ENCODE measurements at places on chromosomes 6 and 20.

DNA sequence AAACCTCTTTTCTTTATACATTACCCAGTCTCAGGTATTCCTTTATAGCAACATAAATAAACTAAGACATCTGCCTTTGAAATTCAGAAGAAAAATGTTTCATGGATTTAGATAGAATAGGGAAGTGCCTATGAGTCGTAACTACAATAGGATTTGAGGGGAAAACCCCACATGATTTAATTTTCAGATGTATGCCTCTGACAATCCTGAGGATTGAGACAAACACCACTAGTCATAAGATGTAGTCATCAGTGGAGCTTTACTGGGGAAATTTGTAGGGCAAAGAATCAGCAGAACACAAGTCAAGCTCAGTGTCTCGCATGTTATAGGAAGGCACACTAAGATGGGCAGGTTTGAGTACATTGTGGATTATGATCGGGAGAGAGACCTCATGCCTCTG is 566.4 kb downstream of the BMP2 start:
- DNase-seq: no peak

DNA sequence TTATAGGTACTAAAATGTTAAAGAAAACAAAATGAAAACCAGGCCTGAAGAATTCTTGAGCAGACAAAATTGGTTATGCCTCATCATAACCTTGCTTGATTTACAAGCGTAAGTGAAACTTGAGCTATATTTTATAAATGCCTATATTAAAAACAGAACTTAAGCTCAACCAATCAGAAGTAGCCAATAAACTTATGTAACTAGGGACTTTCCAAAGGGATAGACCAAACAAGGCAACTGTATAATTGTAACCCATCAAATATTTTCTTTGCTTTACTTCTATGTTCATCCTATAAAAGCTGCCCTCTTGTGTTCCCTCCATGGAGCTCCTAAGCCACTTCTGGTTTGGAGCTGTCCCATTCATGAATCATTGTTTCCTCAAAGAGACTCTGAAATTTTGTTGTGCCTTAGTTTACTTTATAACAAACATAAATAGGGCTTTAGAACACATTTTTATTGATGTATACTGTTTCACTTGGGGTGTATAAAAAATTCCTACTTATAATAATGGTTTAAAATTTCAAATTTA is 101.6 kb upstream of the CARMIL1 start:
- no peak for DNase-seq

- DNase-seq: peak; percentile 5
Observed at GRCh38 chr6:6545616-6546317, 42.8 kb upstream of the LY86 start.

GRCh38 chr6:3287308-3287707 is 28.6 kb downstream of the PSMG4 start:
- no peak for DNase-seq

DNA sequence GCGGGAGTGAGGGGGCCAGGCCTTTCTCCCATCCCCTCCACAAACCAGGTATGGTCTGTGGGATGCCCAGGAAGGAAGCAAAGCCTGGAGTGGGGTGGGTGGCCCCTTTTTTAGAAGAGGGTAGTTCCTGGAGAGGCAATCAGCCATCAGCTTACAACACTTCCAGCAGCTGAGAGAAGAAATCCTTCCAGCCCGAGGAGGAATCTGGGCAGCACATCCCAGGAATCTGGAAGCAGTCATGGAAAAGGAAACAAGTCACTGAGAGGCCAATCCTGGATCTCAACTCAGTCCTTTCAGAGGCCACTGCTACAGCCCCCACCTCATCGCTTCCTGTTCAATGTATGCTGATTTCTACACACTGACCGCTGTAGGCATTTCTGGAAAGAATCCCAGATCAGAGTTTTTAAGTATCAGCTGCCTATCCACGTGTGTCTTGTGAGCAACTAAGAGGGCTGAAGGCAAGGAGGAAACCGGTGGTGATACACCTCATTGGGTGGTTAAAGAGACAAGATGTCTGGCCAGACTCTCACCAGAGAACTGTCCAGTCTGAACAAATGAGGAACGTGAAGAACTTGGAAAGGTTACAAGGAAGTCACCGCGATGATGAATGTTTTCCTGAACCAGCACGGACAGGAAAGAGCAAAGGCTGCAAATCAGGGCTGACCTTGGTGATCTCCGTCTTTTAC is 92.9 kb upstream of the SHLD1 start:
- DNase-seq: peak; percentile 3

GRCh38 chr20:18615020-18615650 is 27.3 kb downstream of the DTD1 start:
- DNase-seq: no peak

- no peak for DNase-seq
Observed at GRCh38 chr20:51961964-51962761, 159.8 kb upstream of the SALL4 start.

DNA sequence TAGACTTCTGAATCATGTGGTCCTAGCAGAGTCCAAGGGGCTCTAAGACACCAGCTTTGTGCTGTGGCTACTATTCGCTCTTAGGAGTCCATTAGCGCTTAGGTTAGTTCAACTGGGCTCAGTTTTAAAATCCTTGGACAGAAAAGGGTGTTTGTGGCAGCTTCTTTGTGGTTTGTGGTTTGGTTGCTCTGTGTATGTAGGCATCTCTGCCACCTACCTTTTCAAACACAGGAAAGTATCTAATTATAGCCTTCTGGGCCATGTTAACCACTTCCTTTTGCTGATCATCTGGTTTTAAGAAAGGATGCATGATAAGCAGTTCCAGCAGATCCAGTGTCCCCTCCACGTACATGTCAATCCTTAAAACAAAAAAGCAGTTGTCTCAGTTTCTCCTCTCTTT is 10.8 kb downstream of the GSTA4 start:
- no peak for DNase-seq

DNA sequence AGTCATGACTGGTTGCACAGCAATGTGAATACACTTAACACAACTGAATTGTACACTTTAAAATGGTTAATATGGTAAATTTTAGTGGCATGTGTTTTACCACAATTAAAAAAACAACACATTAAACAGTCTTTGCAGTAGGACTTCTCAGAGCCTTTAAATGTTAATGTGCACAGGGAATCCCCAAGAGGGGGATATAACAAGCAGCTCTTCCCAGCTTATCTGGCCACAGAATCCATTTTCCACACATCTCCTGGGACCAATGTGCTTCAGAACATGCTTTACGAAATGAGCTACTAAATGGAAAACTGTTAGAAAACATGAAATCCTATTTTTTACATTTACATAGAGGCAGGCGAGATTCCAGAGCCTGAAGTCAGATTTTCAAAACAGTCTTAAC is 44.4 kb downstream of the FYN start:
- DNase-seq: no peak

- no peak for DNase-seq
Observed at GRCh38 chr6:105806486-105806920, 279.6 kb upstream of the PRDM1 start.

- no peak for DNase-seq
Observed at GRCh38 chr6:1645466-1646185, 35.9 kb downstream of the FOXC1 start.

DNA sequence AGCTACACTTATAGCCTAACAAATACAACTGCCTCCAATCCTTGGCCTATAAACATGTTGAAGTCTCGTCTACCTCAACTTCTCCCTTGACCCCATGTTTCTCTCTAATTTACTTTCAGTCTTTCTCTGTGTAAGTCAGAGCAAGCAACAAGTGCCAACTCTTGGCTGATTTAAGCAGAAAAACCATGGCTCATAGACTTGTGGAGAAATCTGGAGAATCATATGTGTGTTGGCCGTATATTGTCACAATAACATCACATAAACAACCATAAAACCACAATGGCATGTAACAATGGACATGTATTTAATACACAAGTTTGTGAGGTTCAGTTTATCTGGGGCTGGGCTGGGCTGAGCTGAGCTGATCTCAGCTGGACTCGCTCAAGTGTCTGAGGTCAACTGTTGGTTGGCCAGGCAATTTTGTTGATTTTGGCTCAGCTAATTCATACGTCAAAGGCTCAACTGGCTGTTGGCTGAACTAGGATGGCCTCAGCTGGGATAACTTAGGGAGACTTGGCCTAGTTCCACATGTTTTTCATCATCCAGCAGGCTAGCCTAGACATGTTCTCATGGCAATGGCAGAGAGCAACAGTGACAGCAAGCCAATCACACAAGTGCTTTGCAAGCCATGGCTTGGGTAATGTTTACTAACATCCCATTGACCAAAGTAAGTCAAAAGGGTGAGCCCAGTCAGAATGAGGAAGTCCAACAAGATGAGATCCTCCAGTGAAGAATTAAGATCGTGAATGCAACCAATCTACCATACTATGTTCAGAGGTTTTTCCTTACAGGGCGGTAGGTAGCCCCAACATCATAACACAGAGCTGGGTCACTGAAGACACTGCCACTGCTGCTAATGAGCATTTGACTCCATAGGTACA is 12.9 kb upstream of the TBC1D22B start:
- no peak for DNase-seq

DNA sequence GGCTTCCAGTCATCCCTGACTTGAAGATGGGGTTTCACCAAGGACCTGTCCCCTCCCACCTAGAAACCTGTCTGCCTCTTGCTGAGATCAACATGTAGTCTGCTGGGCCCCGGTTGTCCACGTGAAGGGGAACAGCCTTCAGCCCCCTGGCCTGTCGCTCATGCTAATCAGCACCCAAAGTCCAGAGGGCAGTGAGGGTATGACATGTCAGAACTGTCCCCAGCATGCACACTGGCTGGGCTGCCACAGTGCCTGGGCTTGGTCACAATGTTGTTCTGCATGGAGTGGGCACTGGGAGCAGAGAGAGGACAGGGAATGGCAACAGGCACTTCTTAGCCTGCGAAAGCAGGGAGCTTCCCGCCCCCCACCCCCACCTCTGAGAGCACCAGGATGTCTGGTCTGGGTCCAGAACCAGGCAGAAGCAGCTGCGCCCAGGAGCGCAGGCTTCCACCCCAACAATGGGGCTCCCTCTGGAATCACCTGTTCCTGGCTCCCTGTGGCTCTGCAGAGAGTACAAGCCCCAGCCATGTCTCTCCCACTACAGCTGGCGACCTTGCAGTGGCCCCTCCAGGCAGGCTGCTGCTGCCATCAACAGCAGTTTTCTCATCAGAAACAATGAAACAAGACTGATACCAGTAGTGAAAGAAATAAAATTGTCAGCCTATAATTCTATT is 182.7 kb downstream of the KHDRBS2 start:
- DNase-seq: no peak

GRCh38 chr6:85130743-85131142 is 319.1 kb upstream of the NT5E start:
- DNase-seq: no peak

DNA sequence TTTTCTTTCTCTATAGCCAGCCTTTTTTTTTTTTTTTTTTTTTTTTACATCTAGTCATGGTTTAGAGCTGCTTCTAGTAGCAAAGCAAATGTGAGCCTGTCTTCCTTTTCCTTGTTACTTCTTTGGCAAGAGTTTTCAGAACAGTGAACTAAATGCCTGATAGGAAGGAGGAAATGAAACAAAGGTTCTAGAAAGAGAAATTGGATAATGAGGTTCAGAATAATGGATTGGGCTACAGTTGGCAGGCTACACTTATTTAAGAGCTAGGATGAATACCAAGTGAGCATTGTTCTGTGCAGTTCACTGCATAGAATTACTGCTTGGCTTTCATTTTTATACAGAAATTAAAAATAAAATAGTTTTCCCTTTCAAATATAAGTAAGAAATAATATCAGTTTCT is 78.6 kb downstream of the HIVEP1 start:
- no peak for DNase-seq

DNA sequence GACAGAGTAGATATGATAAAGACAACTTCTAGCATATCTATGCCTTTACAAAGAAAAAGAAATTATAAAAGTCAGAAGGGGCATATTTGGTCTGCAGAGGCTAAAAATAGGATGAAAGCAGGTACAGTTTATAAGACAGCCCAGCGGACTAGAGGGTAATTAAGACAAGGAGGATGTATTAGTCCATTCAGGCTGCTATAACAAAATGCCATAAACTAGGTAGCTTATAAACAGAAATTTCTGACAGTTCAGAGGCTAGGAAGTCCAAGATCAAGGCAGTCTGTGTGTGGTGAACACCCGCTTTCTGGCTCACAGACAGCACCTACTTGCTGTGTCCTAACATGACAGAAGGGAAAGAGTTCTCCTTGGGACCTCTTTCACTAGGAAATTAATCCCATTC is 5.7 kb downstream of the HBS1L start:
- no peak for DNase-seq

DNA sequence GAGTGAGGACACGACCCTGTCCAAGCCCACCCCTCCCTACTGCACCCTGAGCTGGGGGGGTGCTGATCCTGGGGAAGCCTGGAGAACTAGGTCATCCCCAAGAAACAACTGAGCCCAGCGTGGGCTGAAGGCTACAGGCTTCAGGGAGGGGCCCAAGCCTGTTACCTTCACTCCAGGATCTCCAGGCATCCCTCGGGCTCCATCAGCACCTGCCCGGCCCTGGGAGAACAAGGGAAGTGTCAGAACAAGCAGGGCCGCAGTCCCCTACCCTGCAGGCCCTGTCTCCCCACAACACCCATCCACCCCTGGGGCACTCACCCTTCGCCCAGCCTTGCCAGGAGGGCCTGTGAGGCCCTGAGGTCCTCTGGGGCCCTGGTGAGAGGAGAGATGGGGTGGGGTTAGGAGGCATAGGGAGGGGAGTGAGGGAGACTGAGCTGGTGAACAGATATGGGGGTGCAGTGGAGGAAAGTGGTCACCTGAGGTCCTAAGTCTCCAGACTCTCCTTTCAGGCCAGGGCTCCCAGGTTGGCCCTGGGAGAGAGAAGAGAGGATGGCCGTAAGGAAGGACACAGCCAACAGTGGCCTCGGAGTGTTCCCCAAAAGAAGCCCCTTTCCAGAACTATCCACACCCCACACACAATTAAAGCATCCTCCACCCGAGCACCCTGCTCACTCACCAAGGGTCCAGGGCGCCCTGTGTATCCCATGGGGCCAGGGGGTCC is 13.4 kb downstream of the COL11A2 start:
- no peak for DNase-seq

GRCh38 chr6:163675611-163676010 is 261.1 kb downstream of the QKI start:
- no peak for DNase-seq

DNA sequence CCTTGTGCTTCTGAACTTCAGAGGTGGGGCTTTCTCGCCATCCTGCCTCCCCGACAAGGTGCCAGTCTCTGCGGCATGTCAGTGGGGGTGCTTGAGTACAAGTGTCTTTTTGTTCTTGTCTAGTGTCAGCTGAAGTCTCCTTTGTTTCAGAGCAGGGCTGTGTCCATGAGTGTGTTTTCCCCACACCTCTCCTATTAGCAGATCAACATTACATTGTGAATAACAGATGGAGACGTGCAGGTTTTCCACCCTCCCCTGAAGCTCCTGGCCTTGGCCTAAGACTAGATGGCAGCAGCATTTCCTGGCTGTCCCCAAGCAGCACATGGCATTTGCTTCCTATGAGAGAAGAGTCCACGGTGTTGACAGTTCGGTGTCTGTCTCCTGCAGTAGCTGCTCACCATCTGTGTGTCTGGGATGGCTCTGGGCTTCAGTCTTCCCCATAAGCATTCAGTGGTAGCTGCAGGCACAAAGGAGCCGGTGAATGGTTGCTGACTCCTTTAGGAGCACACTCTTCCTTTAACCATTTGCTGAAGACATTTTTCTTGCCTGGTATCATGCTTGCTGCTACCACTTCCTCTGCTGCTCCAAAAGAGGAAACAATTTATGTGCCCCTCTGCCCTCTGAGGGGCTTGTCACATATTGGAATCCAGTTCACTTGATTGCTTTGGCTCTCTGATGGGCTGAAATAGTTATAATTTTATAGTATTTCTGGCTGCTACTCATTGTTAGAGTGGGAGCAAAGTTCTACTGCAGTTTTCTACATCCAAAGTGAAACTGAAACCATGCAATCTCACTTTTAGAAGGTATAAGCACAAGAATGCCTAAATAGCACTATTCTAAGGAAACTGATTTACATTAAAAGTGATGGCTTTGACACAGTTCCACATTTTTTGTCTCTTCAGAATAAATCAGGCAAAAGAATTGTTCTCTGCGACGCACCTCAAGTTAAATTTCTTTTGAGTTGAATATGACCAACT is 913.0 kb downstream of the C6orf118 start:
- DNase-seq: no peak
